ENCODE measurements at places on chromosomes 16 and 17.

GRCh38 chr16:19812986-19813385 lies 71.7 kb downstream of the GPRC5B start:
- no peak for DNase-seq

DNA sequence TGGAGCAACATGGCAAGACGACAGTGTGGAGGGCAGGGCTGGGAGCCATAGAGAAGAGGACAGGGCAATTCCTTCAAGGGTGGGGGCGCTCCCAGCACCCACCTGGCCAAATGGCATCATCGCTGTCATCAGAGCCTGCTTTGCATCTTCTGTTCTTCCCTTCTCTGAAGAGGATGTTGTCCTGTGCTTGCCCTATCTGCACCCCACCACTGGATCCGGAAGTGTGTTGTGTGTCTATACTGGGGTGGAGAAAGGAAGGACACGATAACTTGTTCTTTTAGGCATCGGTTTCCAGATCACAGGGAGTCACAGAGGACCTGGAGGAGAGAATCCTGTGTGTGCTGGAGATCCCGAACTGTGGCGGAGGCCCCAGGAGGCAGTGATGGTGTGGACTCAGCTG lies 25.7 kb upstream of the ANKRD40CL start:
- DNase-seq: no peak

DNA sequence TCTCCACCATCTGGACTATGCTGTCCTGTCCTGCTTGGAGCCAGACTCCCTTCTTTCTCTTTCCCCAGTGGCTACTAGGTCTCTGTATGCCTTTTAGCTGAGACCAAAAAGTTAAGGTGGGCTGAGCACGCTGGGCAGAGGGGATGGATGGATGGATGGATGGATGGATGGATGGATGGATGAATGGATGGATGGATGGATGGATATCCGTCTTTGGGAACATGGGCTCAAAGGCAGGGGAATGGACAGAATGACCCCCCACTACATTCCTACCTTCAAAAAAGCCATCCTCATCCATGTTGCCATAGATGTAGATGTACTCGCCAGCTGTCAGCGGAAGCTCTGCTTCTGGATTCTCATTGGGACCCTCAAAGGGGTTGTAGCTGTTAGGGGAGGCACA lies 12.8 kb downstream of the TSPOAP1 start:
- DNase-seq: no peak

GRCh38 chr16:71917900-71918299 lies 22.6 kb downstream of the IST1 start:
- no peak for DNase-seq

- DNase-seq: no peak
These were observed 84.3 kb downstream of the CDH11 start for GRCh38 chr16:65037556-65037955.

GRCh38 chr17:9899280-9900043 lies 5.6 kb downstream of the RCVRN start:
- DNase-seq: no peak

GRCh38 chr17:67666710-67667109 lies 51.0 kb upstream of the NOL11 start:
- DNase-seq: no peak

DNA sequence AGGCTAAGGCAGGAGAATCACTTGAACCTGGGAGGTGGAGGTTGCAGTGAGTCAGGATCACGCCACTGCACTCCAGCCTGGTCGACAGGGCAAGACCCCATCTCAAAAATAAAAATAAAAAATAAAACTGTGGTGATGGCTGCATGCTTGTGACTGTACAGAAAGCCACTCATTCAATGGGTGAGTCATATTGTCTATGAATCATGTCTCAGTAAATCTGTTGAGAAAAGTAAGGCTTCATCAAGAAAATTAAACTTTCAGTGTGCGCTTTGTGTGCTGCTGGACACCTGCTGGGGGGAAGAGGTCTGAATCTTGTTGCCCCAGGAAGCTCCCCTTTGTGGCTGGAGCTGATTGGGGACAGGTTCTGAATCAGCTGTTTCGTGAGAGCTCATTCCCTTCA lies 11.3 kb downstream of the NUBP1 start:
- DNase-seq: no peak

- peak; percentile 57 for DNase-seq
These were observed 90.7 kb downstream of the PITPNC1 start for GRCh38 chr17:67467500-67468455.

GRCh38 chr16:3140603-3141427 lies 6.0 kb downstream of the ZNF213 start:
- no peak for DNase-seq

DNA sequence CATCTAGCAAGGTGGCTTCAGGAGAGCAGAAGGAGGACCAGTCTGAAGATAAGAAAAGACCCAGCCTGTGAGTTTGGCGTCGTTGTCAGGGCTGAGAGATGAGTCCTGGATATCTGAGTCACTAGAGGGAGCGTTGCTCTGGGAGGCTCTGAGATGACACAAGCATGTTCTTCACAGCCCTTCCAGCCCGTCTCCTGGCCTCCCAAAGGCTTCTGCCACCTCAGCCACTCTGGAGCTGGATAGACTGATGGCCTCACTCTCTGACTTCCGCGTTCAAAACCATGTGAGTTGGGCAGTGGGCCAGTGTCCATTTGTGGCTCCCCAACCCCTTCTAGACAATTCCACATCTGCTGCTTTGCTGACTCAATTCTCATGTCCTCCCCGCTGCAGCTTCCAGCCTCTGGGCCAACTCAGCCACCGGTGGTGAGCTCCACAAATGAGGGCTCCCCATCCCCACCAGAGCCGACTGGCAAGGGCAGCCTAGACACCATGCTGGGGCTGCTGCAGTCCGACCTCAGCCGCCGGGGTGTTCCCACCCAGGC lies 2.3 kb downstream of the TGFB1I1 start:
- DNase-seq: no peak

DNA sequence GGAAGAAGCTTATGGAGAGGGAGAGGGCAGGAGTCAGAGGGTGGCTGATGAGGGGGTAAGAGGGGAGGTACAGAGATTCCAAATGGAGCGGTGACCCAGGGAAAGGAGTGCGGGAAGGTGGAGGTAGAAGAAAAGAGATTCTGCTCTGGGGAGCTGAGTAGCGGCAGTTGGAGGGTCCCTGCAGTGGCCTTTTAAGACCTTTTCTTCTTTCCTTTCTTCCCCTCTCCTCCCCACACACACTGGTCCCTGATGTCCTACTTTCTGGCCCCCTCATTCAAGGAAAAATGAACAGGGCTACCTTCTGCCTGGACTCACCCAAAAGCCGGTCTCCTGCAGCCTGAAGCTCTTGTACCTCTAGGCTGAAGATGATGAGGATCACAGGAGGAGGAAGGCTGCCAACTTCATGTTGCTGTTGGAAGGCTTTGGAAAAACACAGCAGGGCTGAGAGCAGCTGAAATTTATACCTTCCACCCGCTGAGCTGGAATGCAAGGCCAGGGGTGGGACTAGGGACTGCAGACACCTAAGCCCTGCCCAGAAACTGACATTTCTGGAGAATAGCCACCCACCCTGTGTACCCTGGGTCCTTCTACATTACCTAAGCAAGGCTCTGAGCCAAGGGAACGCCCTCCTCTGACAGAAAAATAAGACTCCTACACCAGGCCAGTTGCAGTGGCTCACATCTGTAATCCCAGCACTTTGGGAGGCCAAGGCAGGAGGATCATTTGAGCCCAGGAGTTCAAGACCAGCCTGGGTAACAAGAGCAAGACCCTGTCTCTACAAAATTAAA lies 9.4 kb upstream of the HEATR6 start:
- DNase-seq: no peak

DNA sequence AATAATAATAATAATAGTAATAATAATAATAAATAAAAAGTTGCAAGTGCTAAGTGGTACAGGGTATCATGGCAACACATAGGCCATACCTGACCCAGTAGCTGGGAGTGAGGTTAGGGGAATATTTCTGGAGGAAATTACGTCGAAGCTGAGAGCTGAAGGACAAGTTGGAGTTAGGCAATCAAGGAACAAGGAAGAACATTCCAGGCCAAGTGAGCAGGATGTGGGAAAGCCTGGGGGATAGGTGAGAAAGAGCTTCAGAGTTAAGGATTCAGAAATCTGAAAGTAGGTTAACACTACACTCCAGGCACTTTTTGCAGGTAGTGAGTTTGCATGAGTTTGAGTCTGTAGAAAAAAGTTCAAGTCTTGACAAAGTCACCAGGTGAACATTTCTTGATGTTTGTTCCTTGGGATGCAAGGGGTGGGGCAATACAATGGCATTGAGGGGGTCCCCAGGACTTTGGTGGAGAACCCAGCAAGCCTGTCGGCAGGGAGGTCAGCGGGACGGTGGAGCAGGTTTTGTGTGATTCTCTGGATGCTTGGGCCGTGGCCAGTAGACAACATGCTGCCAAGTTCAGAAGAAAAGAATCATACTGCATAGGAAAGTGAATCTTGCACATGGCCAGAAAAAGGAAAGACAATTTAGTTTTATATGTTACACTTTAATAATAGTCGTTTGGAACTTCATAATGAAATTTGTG lies 27.7 kb upstream of the MPHOSPH6 start:
- DNase-seq: no peak

DNA sequence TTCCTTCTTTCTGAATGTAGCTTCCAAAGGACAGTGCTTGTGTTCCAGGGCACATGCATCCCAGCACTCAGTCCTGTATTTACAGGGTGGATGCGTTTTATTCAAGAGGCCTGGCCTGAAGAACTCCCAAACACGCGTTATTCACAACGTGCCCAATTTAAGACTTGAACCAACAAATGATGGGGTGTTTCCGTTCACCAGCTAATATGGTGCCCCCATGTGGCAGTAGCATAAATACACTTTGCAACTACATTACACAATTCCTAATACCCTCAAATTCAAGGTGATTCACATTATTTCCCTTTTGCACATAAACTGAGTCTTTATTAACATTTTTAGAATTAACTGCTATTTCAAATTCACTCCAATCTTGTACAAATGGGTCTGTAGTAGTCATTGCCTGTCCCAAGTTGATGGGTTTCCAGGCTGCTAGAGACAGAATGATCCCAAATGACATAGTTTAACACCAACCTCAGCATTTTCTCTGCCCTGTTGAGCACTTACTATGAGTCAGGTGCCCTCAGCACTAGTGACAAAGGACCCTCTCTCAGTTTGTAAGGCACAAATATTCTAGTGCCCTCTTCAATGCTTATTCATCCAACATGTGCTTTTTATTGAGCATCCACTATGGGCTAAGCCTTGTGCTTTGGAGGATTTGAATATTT lies 26.9 kb downstream of the HSD17B2 start:
- peak; percentile 41 for DNase-seq

GRCh38 chr16:54540525-54541180 lies 254.1 kb upstream of the IRX3 start:
- DNase-seq: no peak

DNA sequence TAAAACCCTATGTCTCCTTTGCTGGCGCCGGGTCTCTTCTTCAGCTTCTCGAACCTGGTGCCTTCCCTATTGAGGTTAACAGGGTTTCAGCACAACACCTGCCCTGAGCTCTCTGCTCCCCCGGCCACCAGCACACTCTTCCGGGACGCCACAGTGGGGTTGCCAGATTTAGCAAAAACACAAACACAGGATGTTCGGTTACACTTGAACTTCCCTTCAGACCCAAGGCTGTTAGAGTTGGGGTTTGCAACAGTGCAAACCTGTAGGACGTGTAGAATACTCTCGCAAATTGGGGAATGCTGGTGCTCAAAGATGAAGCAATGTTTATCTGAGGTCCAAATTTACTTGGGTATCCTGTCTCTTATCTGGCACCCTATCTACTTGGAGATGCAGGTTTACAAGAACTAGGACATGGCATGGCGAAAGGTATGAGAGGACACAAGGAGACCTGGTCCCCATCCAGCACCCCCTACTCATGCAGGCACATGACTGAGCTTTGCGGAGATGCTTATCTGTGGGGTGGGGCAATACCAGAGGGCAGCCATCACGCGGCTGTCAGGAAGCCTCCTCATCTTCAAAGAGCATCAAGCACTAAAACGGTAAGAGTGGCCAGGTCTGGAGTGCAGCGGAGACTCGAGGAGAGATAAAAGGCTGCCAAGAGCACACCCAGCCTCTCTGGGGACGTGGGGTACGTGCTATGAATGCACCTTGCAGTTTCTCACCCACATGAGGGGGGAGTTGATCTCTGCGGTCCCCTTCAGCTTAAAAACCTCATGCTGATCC lies 52.8 kb downstream of the SDK2 start:
- DNase-seq: peak; percentile 62

DNA sequence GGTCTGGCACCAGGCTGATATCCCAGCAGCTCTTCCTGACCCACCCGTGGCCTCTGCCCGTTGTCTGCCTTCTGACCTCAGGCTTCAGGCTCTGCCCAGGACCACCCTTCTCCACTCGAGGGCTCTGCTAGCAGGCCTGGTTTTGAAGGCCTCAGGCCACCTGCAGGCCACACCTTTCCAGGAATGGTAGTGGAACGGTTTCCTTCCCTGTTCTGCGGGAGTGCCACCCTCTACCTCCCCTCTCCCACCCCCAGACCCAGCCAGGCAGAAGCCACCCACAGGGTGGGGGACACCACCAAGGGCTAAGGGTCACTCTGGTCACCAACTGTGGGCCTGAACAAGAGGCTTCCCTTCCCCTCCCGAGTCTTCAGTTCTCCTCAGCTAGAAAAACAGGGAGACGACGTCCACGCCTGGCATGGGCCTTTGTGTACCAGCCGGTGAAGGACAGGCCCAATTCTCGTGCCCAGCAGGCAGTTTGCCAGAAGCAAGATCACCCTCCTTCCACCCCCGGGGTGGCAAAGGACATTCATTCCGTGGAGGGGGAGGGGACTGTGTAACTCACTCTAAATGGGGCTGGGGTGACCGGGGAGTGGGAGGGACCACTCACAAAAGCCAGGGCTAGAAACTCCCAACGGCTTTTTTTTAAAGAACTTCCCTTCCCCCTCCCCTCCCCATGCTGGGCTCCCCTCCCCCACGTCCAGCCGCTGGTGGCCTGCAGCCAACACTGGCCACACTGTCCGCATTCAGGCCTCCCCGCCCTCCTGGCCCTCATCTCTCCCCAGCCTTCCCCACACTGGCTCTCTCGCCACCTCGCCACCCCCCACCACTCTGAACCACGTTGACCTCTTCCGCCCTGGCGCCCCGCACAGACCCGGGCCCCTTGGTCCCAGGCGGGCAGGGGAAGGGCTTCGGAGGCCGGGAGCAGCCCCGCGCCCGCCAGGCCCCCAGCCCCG lies 7.7 kb downstream of the CBX4 start:
- DNase-seq: no peak

GRCh38 chr16:84911486-84912216 lies 91.9 kb downstream of the CRISPLD2 start:
- DNase-seq: no peak

GRCh38 chr17:6355196-6355595 lies 79.7 kb downstream of the AIPL1 start:
- DNase-seq: no peak

DNA sequence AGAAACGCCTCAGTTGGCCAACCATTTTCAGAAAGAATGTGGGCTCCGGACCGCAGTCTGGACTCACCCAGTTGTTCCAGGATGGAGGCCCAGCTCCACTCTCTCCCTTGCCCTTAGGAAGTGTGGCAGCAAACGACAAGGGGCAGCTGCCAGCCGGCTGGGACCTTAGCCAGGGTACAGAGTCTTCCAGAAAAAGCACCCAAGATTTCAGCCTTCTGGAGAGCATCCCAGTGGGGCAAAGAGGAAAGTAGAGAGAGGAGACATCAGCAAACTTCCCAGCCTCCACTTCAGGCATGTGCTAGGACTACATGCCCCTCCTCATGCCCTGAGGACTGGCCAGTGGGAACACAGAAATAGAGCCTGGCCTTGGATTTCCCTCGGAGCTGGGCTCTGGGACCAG lies 56.8 kb upstream of the SCNN1B start:
- DNase-seq: no peak

- no peak for DNase-seq
These were observed 65.0 kb upstream of the AXIN2 start for GRCh38 chr17:65626451-65626850.

All from GM13976 (cell line).